ENCODE measurements at places on chromosomes 7 and 10. TPM values are rescaled to one million over a fixed set of nuclear protein-coding genes. Genes with fewer than 3 reads are reported as not detected.

DNA sequence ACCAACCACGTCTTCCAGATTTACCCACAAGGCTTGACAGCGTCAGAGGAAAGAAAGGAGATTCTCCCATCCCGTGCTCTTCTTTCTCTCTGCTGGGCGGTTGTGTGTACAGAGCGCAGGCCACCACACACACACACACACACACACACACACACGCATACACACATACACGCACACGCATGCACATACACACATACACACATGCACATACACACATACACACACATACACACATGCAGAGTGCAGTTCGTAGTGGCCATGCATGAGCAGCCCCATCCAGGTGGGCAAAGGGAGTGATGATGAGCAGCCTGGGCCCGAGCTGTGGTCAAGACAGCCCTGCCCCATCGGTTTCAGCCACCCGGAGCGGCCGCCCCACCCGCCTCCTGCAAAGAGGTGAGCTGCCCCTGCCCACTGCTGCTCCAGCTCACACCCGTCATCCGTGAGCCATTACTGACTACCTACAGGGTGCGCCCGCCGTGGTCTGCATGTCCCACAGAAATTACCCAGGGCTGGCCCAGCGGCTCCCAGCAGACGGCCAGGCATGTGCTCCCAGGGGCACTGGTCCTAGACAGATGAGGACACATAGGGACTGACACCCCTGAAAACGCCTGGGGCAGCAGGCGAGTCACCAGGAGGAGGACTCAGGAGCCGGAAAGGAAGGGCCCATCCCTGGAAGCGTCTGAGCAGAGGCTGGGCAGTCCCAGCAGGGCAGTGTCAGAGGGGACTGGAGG is 69.6 kb downstream of the ASB13 start:
- no peak for DNase-seq

DNA sequence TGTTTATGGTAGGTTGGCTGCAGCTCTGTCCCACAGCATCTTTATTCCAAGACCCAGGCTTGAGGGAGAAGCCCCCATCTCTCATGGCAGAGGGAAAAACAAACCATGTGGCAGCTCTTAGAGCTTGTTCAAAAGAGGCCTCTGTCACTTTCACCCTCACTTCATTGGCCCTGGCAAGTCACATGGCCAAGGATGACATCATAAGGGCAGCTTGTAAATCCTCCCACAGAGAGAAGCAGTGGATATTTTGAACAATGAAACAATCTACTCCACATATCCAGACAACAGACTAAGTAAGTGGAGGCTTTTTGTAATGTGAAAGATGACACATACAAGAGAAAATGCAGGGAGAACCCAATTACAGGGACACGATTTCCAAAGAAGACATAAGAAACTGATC is 108.1 kb downstream of the GRID1 start:
- DNase-seq: peak; percentile 11

DNA sequence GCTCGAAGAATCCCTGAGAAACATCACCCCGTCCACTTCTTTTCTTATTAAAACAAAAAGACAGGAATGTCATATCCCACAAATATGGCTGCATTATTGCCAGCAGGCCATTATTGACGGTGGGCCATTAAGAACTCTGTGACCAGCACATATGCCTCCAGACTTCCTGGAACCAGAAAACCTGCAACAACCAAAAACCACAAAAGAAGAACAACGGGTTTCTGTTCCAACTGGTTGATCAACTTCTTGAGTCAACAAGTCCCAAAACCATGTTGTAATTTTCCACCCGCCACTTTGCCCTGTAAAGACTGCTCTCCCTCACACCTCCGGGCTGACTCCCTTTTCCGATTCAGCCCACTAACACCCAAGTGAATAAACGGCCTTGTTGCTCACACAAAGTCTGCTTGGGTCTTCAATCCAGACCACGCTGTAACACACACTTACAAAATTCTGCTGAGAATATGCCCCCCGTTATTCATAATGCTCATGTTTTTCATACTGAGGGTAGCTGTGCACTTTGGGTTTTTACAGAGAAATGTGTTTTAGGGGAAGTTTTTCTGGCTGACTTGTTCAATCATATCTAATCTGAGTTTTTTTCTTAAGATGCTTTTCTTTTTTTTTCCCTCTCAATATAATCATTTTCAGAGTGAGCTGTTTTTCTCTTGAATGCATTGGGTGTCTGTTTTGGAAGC is 20.7 kb downstream of the ZNF107 start:
- DNase-seq: no peak

GRCh38 chr7:7869036-7869435 is 99.6 kb upstream of the GLCCI1 start:
- no peak for DNase-seq

SEMA3D gene
- total RNA-seq: 17.7 TPM

GRCh38 chr10:28155726-28156125 is 147.1 kb downstream of the MPP7 start:
- DNase-seq: no peak

- peak; percentile 90 for DNase-seq
Observed at GRCh38 chr10:109894516-109894915, 28.8 kb downstream of the XPNPEP1 start.

GRCh38 chr10:86734207-86734988 is 22.0 kb upstream of the BMPR1A start:
- no peak for DNase-seq

AKR1B1 gene
- 114 TPM for total RNA-seq

DNA sequence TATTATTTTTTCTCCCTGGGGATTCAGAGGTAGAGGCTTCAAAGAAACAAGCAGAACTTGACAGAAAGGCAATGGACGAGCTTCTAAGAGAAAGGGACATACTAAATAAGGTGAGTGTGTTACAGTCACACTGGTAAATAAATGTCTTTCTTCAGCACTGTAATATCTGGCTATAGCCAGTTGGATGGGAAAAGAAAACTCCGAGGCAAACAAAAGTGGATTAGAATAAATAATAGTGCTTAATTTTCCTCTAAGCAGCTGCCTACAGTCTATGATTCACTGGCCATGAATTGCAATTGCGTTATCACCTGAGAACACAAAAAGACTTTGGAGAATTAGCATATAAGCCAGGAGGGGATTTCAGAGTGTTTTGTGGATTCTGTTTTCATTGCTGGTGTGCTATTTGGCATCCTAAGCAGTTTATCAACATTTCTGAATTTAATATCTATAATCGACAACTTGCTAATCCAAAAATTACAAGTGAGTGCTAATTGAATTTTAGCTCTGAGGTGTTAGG is 23.2 kb downstream of the CFAP58 start:
- no peak for DNase-seq

HHEX gene
- total RNA-seq: not detected

DNA sequence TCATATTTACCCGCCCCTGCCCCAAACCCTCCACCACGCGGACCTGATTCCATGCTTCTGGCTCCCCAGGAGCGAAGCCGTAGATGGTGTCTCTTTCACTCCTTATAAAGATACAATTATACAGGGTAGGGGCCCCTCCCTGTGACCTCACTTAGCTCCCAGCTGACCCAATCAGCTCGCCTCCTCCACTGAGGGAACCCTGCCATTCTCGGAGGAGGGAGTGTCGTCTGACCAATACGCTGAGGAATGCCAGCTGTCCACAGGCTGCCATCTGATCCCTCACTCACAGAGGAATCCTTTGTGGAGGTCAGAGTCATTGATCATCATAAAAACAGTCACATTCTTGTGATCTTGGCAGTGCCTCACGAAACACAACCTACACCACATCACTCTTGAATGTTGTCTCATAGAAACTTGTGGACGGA is 67.5 kb upstream of the INSIG1 start:
- DNase-seq: peak; percentile 100

PROSER2 gene
- total RNA-seq: 12.1 TPM

DNA sequence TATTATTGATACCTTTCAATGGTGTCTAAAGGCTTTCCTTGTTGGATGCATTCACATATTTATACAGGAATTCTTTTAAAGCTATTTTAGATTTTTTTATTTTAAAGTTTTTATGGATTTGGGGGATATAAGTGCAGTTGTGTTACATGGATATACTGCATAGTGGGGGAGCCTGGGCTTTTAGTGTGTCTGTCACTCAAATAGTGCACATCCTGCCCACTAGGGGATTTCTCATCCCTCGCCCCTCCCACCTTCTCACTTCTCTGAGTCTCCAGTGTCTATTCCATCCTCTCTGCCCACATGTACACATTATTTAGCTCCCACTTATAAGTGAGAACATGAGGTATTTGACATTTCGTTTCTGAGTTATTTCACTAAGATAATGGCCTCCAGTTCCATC is 154.0 kb upstream of the MKI67 start:
- DNase-seq: no peak

GRCh38 chr7:42756841-42757240 is 155.0 kb downstream of the C7orf25 start:
- no peak for DNase-seq

LAMB1 gene
- 403 TPM for total RNA-seq

ZNF789 gene
- total RNA-seq: 21.7 TPM

DNA sequence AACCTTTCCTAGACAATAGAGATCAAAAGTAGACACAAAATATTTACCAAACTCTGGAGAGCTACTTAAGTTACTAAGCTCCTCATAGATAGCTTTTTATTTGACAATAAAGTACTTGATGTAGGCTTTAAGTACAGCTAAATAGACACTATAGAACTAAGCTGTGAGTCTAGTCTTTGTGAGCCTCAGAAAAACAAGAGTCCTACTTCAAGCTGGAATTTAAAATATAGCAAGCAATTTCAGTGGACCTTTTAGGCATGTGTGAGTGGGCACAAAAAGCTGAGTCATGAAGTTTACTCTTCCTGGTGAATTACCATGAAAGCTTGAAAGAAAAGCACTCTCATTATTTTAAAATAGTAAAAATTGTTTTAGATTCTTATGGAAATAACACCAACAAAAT is 76.1 kb downstream of the ADD3 start:
- DNase-seq: peak; percentile 53

TRIM74 gene
- total RNA-seq: 0.91 TPM

GRCh38 chr10:68346774-68347173 is 14.0 kb upstream of the PBLD start:
- DNase-seq: no peak

GRCh38 chr7:114700247-114700928 is 221.5 kb upstream of the MDFIC start:
- no peak for DNase-seq

- DNase-seq: no peak
Observed at GRCh38 chr10:50250096-50250854, 1.0 kb downstream of the ASAH2 start.

DNA sequence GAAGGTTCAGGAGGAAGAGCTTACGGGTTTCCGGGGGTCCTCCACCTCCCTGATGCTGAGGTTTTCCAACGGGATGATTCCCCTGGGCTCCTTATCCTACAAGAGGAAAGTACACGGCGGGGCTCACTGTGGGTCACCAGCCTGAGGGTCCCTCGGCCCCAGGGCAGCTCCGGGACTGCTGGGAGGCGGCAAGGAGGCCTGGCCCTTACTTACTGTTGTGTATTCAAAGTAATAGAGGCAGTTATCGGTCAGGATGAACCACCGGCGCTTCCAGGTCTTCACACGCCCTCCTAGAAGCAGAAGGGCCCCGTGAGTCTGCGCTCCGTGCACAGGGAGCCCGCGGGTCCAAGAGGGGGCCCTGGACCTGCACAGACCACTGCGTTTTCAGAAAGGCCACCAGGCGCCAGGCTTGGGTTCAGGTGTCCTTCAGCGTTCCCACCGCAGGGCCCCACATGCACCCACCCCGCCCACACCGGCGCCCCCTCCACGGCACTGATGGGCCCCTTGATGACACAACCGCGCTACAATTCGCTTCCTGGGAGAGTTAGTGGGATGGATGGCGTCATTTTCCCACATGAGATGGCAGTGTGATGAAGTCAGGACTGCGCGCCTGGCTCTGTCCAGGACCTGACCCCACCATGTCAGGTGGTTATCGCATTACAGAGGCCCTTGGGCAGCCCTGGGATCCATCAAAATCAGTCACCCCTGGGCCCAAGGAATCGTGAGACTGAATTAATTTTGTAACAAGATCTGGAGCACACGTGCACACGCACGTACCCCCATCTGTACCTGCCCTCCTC is 106.7 kb downstream of the CYTH3 start:
- DNase-seq: no peak

GRCh38 chr7:55622241-55622640 is 49.9 kb upstream of the VOPP1 start:
- DNase-seq: no peak

GRCh38 chr10:127755753-127756152 is 18.8 kb downstream of the FOXI2 start:
- no peak for DNase-seq

NODAL gene
- 0.43 TPM for total RNA-seq

- no peak for DNase-seq
Observed at GRCh38 chr7:141074162-141074991, 513 bp downstream of the TMEM178B start.

GRCh38 chr7:151823566-151824372 is 53.1 kb downstream of the PRKAG2 start:
- no peak for DNase-seq

DNA sequence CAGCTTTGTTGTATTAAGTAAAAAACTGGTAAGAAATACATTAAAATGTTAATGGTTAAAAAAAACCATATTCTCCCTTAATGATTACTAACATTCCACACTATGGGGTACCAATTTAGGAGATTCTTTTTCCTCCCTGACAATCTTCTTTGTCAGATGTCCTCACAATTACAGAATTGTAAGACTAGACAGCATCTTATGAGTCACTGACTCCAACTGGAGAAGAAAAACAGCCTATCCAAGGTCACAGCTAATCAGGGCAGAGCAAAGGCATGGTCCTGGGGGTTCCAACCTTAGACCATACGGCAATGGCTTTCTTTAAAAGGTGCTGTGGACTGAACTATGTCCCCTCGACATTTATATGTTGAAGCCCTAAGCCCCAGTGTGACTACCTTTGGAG is 127.6 kb downstream of the DLG5 start:
- no peak for DNase-seq

GRCh38 chr7:1271046-1271445 is 38.4 kb downstream of the UNCX start:
- no peak for DNase-seq

- DNase-seq: no peak
Observed at GRCh38 chr7:157625973-157626742, 289.4 kb downstream of the DNAJB6 start.

DNA sequence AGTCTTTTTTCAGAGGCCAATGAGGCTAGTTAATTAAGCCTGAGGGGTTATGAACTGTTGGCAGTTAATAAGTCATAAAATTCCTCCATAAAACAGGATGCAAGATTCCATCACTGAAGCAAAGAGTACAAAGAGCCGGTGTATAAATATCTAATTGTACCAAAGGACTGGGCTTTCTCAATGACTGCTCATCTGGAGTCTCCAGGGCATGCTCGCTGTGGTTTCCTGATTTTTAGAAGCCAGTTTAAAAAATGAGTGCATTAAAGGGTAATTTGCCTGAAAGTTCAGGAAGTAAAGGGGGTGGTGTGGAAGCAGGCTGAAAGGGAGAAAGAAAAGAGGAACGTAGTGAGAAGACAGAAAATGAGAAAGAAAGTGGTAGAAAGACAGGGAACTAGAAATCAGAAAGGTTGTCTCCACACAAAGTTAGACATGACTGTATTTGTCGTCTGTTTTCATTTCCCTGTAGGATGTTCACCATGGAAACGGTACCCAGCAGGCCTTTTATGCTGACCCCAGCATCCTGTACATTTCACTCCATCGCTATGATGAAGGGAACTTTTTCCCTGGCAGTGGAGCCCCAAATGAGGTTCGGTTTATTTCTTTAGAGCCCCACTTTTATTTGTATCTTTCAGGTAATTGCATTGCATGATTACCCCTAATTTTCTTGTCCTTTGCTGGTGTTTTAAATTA is 282.3 kb downstream of the TWIST1 start:
- DNase-seq: no peak

GRCh38 chr10:112394475-112394875 is 20.6 kb downstream of the ACSL5 start:
- no peak for DNase-seq

CCZ1 gene
- 67.7 TPM for total RNA-seq

ITPRID1 gene
- total RNA-seq: not detected
